Activated CD8-positive, alpha-beta memory T cell treated with anti-CD3 and anti-CD28 coated beads, Interleukin-2, amount 10 ng/mL, durations not matched to agents 7 days and 5 days (primary cell): ENCODE measurements at places on chromosomes 4 and X. TPM values are rescaled to one million over a fixed set of nuclear protein-coding genes. Genes with fewer than 3 reads are reported as not detected.

DNA sequence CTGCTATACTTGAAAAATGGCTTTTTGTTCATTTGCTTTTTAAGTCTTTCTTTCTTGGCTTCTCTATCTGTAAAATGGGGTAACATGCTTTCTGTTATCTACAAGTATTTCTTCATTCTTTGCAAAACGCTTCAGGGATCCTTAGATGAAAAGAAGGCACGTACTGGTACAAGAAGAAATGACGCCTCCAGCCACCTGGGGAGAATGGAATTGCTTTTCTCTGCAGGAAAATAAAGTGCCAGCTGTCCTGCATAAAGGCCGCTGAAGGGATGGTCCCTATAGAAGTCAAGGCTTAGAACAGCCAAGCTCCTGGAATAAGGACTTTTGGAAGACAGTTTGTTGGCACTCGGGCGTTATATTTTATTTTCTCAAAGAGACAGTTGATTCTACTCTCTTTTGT, 210.8 kb upstream of the RASGEF1B start:
- DNase-seq = no peak

GRCh38 chrX:107700317-107700774, 72.0 kb downstream of the PRPS1 start:
- DNase-seq = no peak

GRCh38 chr4:186644311-186644638, 79.4 kb downstream of the FAT1 start:
- no peak for DNase-seq

GRCh38 chrX:123917069-123917468, 44.4 kb upstream of the STAG2 start:
- DNase-seq = no peak

DNA sequence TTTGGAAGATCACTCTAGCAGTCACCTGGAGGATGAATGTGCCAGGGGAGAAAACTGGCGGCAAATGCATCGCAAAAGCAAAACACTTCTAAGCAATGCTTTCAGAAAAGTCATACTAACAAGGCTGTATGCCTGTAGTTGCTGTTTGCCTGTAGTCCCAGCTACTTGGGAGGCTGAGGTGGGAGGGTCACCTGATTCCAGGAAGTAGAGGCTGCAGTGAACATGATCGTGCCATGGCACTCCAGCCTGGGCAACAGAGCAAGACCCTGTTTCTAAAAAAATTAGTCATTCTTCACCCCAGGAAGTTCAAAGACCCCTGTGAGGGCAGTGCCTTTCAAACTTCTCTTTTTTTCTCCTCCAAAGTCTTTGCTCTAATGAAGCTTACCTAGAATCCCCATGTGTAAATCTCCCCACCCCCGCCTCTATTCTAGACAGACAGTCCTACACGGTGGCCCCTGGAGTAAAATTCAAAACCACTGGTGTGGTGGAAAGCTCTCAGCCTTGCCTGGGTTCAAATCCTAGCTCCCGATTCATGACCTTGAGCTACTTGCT, 5.5 kb downstream of the SOWAHD start:
- no peak for DNase-seq

DNA sequence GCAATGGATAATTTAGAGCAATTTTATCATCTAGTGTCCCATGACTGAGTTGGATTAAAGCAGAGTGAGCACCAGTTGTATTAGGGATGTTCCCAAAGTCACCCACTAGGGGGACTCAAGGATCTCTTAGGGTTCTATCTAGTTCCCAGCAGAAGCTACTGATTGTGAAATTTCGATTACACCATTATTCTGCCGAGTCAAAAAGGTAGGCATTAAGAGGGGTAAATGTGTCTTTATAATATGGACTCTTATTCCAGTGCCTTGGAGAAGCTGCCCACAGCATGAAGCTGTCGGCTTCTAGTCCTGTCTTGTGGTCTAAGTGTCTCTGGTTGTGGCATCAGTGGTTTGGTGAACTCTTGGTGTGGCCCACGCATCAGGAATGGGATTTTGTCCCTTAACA, 53.3 kb downstream of the RGS12 start:
- peak; percentile 50 for DNase-seq

DNA sequence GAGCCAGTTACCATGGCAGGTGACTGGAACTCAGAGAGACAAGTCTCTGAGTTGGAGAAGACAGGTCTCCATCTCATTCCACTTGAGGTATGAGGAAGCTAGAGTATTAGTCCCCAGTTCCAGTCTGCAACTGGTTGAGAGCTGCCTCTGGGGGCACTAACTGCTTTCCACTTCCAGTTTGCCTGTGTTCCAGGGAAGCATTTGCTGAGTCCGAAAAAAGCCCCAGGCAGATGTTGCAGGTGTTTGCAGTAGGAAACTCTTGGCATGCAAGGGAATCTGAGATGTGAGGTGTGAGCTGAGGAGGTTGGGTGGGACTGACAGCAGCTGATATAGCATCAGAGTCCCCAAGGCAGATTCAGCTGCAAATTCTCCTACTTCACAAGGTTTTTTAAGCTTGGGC, 272.2 kb upstream of the CASK start:
- no peak for DNase-seq

The COL4A6 gene
- not detected for total RNA-seq

The CTAG1A gene
- not detected for total RNA-seq
